ENCODE measurements at places on chromosomes 2 and 18.

- no peak for DNase-seq
Measured at GRCh38 chr2:231321556-231322334, 73.8 kb upstream of the B3GNT7 start.

DNA sequence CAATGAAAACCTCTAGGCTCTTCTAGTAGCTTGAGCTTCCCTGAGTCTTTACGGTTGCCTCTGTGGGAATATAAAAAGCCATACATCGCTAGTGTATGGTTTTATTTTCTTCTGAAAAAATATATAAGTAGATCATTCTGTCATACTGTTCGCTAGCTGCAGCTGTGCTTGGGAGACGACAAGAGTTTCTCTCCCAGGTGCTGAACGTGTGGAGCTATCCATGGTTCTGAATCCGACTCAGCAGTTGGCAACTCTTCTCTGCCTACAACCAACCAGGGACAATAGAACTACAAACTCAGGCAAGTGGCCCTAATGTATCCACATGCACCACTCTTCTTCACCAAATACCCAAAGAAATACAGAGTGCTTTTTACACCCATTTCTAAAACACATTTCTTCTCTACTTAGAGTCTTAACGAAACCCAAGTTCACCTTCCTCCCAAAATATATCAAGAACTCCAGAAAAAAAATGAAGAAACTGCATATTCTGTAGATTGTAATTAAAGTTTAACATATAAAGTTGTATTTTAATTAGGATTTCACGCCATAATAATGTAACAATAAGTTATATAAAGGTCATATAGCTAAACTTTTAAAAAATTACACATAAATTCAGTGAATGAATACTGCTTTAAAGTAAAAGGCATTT lies 2.2 kb upstream of the KCNH7 start:
- peak; percentile 79 for DNase-seq

DNA sequence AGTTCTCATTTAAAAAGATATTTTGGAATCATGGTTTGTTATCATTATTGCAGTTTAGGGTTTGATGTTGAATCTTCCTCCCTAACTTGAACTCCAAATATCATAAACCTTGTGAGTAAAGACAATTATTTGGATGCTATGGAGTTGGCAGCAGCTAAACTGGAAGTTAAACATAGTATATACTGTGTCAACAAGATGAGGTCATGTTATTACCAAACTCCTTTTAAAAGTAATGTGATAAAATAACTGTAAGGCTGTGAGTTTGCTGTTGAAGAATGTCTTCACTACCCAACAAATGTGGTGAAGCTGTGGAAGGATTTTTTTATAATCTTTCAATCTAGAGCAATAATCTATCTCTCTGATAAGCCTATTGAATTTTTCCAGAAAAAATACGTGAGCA lies 16.0 kb downstream of the DNAH6 start:
- no peak for DNase-seq

GRCh38 chr18:42936289-42936688 lies 179.2 kb downstream of the RIT2 start:
- no peak for DNase-seq

GRCh38 chr2:144374163-144374661 lies 145.7 kb downstream of the ZEB2 start:
- DNase-seq = no peak

DNA sequence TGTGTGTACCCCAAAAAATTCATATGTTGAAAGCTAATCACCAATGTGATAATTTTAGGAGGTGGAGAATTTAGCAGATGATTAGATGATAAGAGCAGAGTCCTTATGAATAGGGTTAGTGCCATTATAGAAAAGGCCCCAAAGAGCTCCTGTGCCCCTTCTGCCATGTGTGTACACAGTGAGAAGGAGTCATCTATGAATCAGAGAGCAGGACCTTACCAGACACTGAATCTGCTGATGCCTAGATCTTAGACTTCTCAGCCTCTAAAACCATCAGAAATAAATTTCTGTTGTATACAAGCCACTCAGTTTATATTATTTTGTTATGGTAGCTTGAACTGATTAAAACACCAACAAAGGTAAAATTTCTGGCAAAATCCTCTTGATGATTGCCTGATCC lies 560.0 kb upstream of the CDH2 start:
- DNase-seq = no peak

GRCh38 chr2:118371515-118371914 lies 283.2 kb downstream of the INSIG2 start:
- peak; percentile 45 for DNase-seq

- no peak for DNase-seq
Measured at GRCh38 chr2:204950695-204951346, 405.5 kb downstream of the PARD3B start.

DNA sequence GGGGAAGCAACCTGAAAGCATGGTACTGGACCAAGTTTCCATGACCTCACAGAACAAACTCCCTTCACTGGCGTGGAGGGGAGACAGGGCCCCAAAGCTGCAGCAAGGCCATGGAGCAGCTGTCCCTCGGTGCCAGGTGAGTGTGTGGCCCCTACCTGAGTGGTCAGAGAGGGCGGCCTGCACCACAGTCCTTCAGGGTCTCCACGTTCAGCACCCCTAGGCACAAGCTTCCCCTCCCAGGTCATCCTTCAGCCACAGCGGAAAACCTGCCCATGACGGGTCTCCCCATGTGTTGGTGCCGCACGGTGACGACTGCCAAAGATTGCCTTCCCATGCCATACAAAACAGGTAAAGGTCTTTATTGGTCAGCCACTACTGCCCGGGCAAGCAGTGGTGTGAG lies 201.6 kb downstream of the MGAT5 start:
- peak; percentile 33 for DNase-seq

Data from kidney (tissue), 22 donors.